ENCODE measurements at places on chromosomes 4 and X.

DNA sequence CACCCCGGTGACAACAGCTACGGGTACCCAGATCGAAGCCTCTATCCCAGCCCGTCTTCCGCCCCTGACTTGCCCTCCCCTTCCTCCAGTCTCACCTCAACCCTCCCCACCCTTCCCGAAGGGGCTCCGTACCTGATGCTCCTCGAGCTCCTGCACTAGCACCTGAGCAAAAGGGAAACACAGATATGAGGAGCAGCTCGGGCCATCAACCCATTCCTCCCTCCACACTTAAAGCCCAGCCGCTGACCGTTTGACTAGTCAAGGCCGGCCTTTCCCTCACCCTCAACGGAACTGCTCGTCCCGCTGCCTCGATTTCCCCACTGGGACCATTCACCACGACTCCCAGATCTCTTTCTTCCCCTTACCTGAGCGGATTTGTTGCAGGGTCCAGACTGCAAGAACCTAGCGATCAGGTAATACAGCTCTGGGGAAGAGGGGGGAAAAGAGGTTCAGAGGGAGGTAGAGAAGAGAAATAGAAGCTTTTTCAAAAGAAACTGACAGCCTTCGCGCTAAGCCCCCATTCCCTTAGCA, 731 bp downstream of the BRWD3 start:
- DNase-seq, result no peak

DNA sequence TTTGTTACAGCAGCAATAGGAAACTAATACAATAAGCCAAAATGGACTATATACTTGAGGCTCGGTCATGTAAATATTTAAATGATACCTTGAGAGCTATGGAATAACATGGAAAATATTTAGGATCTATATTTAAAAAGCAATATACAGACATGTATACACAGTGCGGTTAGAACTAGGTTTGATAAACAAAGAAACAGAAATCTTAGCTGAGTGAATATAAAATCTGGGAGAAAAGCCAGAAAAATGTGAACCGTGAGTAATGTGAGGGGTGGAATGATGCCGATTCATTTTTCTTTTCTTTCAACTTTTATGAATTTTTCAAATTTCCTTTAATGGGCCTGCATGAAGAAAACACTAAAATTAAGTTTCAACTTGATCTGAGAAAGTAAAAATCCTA, 104.1 kb downstream of the ATXN3L start:
- DNase-seq, result no peak

- DNase-seq, result no peak
Measured at GRCh38 chr4:156113138-156113765, 159.6 kb upstream of the CTSO start.

GRCh38 chr4:185718578-185719499, 93.2 kb downstream of the SORBS2 start:
- no peak for DNase-seq

DNA sequence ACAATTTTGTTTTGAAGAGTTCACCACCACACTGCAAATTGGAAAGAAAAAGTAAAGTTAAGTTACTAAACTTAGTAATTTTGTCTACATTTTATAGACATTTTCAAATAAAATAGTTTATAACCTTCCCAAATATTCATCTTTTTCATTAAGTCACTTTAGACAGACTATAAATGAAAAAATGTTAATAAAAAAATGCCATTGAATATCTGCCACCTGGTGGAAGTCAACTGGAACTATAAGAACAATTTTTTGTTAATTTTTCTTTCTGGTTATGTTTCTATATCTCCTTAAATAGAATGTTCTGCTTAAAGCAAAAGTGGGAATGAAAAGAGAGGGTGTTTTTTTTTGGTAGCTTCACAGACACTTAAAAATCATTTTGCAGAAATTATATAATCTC, 534.4 kb upstream of the PCDH10 start:
- DNase-seq, result peak; percentile 12

DNA sequence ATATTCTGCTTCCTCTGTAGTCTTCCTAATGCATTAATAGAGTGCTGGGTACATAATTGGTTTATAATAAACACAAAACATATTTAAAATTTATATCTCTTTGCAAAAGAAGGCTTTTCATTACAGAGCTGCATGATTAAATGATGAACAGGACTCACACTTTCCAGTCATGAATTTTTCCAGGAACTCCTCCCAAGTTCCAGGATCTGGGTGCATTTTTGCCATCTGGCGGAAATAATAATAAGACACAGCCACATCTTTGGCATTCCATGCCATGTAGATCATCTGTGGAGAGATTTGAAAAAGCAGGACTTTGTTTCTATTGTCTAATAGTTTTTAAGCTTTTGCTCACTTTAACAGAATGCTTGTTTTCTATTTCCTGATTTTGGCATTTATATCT, 40.2 kb upstream of the SULT1B1 start:
- peak; percentile 16 for DNase-seq

DNA sequence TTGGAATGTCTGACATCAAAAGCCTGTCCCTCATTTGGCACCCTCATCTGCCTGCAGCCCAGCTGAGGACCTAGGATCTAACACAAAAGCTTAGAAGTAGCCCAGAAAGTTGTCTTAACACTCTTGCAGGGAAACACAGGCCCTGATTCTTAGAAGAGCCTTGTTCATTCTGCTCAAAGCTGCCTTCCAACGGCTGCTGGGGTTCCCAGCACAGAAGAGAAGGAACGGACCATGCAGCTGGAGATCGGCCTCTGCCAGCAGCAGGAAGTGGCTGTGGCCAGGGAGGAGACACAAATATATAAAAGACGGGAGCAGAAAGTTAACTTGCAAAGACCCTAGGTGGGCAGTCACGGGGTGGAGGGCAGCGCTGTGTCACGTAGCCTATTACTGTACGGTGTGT, 20.4 kb downstream of the PRPS2 start:
- no peak for DNase-seq

GRCh38 chrX:132689612-132690563, 201.1 kb upstream of the MBNL3 start:
- DNase-seq, result no peak

DNA sequence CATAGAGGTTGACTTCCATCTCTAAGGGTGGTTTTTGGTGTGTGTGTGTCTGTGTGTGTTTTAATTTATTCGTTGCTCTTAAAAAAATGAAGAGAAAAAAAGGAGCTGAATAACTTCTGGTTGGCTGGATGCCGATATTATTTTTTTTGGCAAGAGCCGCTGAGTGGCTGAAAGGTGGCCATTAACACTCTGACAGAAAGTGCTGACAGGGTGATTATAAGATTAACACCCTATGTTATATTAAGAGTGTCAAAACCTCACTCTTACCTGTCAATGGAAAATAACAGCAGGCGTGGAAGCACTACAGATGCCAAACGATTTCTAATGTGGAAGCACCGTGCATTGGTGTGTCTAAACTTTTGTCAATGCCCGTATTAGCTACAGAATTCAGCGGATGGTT, 622.5 kb downstream of the ANKRD50 start:
- no peak for DNase-seq

- DNase-seq, result peak; percentile 67
Measured at GRCh38 chr4:77001907-77002306, 52.4 kb downstream of the SEPTIN11 start.

DNA sequence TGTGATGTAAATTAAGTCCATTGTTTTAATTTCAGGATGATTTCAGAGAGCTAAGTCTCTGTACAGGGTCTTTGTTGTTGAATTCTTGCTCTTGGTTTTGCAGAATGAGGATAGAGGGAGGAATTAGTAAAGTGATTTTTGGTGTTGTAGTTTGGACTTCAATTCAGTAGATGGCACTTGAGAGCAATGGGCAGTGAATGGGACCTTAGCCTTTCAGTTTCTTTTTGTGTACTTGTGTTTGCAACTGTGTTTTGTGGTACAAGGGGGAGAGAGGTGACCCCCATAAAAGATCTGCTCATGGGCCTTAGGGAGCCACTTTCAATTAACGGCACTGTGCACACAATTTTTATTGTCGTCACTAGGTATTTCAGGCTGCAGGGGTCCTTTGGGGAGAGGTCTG, 340.0 kb downstream of the DCAF12L2 start:
- DNase-seq, result no peak

DNA sequence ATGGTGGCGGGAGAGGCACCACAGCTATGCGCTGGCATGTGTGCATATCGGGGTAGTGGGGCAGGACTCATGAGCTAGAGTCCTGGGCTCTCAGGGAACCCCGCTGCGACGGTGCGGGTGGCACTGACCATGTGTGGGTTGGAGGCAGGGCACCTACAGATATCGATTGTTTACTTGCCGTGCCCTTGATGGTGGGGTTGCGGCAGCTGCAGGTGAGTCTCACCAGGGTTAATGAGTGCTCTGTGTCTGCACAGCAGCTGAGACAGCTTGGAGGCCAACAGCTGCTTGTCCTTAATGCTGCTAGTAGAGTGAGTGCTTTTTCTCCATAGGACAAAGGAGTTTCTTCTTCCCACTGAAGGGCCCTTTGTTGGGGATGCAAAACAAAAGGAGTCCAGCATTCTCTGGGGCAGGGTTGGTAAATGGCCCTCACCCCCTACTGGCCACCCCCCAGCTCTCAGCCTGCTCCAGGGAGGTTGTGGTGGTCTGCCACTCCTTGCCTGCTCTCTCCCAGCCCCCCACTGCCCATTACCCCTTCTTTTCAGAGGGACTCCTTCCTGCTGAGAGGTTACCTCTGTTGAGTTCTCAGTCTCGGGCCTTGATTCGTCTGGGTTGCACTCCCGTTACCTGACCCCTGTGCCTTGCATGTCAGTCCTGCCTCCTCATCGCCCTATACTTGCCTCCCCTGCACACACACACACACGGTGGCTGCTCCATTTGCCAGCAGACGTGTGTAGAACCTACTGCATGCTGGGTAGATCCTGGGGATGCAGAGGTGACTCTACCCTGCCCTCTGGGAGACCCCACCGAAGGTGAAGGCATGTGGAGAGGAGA, 52.8 kb downstream of the TBC1D14 start:
- DNase-seq, result no peak

- DNase-seq, result no peak
Measured at GRCh38 chrX:10089378-10089795, 67.4 kb upstream of the CLCN4 start.

GRCh38 chr4:48640225-48640624, 139.9 kb downstream of the FRYL start:
- DNase-seq, result no peak

DNA sequence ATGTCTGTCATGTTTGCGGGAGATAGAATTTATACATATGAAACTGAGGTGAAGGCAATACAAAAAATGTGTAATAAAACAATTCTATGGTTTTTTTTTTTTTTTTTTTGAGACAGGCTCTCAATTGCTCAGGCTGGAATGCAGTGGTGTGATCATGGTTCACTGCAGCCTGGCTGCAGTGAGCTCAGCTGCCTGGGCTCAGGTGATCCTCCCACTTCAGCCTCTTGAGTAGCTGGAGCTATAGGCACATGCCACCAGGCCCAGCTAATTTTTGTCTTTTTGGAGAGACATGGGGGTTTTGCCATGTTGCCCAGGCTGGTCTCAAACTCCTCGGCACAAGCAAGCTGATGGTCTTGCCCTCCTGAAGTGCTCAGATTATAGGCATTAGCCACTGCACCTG, 10.1 kb downstream of the RADX start:
- no peak for DNase-seq

GRCh38 chr4:52750819-52751486, at the start of gene ERVMER34-1:
TSS of gene ERVMER34-1 (minus strand) at chr4:52751425. CDS start at chr4:52745520, 5,905 bp downstream.
- no peak for DNase-seq

DNA sequence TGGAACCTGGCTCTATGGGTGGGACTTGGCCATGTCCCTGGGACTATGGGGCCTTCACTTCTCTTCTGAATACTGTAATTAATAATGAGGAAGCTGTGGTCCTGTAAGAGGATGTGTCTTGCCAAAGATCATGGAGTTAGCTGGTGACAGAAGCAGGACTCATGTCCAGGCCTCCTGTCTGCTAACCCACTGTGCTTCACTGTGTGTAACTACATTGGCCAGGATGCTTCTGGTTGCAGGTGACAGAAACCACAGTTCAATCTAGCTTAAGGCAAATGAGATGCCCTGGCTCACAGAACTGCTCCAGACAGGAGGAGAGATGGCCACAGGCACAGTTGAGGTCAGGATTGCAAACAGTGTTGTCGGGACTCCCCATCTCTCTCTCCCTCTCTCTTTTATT, 3.1 kb downstream of the MTMR1 start:
- no peak for DNase-seq

GRCh38 chr4:71405791-71406190, 67.0 kb downstream of the SLC4A4 start:
- DNase-seq, result no peak

DNA sequence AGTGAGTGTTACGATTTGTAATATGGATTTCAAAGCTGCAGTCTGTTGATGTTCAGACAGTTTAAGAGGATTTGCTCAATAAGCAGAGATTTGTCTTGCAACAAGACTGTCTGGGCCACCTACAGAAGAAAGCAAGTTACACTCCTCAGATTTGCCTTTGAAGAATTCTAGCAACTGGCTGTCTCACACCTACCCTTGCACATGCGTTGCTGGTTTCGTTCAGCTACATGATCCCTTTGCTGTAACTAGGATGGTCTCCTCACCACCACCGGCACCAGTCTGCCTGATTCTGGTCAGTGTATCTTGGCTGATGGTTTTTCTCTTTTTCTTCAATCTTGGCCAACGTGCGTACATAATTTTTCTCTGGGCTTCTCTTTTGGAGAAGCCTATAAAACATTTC, 172.7 kb upstream of the LCORL start:
- DNase-seq, result no peak

GRCh38 chr4:138560448-138560847, 318.3 kb upstream of the SLC7A11 start:
- no peak for DNase-seq

GRCh38 chr4:124331781-124332180, 380.8 kb downstream of the ANKRD50 start:
- DNase-seq, result no peak

- DNase-seq, result no peak
Measured at GRCh38 chr4:67499799-67500198, 45.5 kb downstream of the CENPC start.

DNA sequence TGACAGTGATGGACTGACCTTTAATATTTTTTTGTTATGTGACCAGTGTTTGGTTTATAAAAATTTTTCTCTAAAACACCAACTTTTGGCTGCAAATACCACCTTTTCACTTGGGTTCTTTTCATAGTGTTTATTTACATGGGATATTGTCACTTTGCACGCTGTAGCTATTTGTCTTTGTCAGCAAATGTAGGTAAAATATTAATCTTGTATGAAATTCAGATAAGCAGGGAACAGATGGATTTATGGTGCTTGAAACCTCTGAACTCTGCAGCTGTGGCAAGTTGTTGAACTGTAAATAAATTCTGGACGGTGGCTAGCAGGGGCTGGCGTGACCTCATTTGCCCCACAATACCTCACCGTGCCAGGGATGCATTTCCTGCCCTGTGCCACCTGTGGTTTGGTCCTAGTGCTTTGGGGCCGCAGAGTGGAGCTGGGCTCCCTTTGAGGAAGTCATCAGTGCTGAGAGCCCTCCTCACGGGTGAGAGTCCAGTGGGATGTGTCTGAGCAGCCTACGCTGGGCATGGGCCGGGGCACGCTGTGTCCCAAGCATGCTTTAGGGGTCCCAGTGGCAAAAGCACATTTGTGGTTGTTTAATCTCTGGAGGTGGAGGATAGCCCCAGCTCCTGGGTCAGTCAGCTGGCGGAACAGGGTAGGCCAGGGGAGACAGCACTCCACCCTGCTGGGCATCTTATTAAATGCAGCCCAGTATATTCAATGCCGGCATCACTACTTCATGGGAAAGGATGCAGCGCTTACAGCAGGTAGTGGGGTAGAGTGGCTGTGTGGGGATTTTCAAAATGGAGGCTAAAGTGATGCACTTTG, 108.6 kb downstream of the TBL1X start:
- no peak for DNase-seq

- no peak for DNase-seq
Measured at GRCh38 chrX:27583976-27584375, 6.2 kb upstream of the DCAF8L2 start.

- no peak for DNase-seq
Measured at GRCh38 chr4:107318078-107318477, 282.0 kb upstream of the DKK2 start.

- no peak for DNase-seq
Measured at GRCh38 chr4:26404743-26405206, 84.0 kb downstream of the RBPJ start.
